ENCODE measurements at places on chromosomes 3 and 15. TPM values are rescaled to one million over a fixed set of nuclear protein-coding genes. Genes with fewer than 3 reads are reported as not detected.

Gene GRK7
- total RNA-seq = not detected

Gene SPPL2A
- 58.5 TPM for total RNA-seq

Gene PROS1
- 13.4 TPM for total RNA-seq

Gene SLC27A2
- not detected for total RNA-seq

Gene GOLGA6L2
- total RNA-seq = not detected

Gene ILDR1
- total RNA-seq = not detected

Gene GOLGA6L4
- total RNA-seq = 3.3 TPM

Gene FAM81A
- total RNA-seq = 0.94 TPM

Gene EXOG
- 11.5 TPM for total RNA-seq

Gene PCOLCE2
- total RNA-seq = 4.5 TPM

Gene CD200
- 11.1 TPM for total RNA-seq

Gene ACTC1
- 860 TPM for total RNA-seq

Gene DLEC1
- 0.19 TPM for total RNA-seq

Gene PRKCD
- total RNA-seq = 25.4 TPM

Gene HDC
- not detected for total RNA-seq

Gene DLL4
- 0.09 TPM for total RNA-seq

Gene STAB1
- total RNA-seq = not detected

Gene TGFBR2
- 39.9 TPM for total RNA-seq

Gene LCTL
- 12.8 TPM for total RNA-seq

Gene GPR171
- total RNA-seq = not detected

Gene NDUFB5
- 86.4 TPM for total RNA-seq

Gene IL12A
- 3.0 TPM for total RNA-seq

Gene TRAIP
- total RNA-seq = 3.4 TPM

Gene RGMA
- 6.2 TPM for total RNA-seq

Gene PLSCR1
- 178 TPM for total RNA-seq

Gene TSPAN3
- 223 TPM for total RNA-seq

Gene RHCG
- not detected for total RNA-seq

Gene LINGO1
- total RNA-seq = 4.5 TPM

Gene SENP2
- total RNA-seq = 43.6 TPM

Gene PYGO1
- 4.6 TPM for total RNA-seq

Gene SPINT1
- 30.1 TPM for total RNA-seq

Gene FANCD2OS
- total RNA-seq = not detected

Gene HERC2
- 61.5 TPM for total RNA-seq

Gene COL6A5
- 0.05 TPM for total RNA-seq

Gene PDZRN3
- total RNA-seq = 19.8 TPM

Gene CHSY1
- 42.2 TPM for total RNA-seq

Gene MINAR1
- 1.7 TPM for total RNA-seq

Gene MKRN2OS
- total RNA-seq = 0.25 TPM

Gene P2RY1
- 1.4 TPM for total RNA-seq

Gene RASGRP1
- total RNA-seq = 0.50 TPM
